ENCODE measurements at places on chromosomes 1 and 21.
A peak's percentile ranks its signal among the peaks of the same experiment; 100 is the strongest.

- DNase-seq = no peak
Observed at GRCh38 chr1:109134423-109134822, 20.5 kb downstream of the ELAPOR1 start.

GRCh38 chr1:245154429-245155271, at the start of gene KIF26B:
Gene KIF26B (plus strand): TSS chr1:245154985. CDS start chr1:245155425, 440 bp downstream.
- DNase-seq = peak; percentile 54

GRCh38 chr1:45317166-45317565, 9.5 kb upstream of the HPDL start:
- no peak for DNase-seq

DNA sequence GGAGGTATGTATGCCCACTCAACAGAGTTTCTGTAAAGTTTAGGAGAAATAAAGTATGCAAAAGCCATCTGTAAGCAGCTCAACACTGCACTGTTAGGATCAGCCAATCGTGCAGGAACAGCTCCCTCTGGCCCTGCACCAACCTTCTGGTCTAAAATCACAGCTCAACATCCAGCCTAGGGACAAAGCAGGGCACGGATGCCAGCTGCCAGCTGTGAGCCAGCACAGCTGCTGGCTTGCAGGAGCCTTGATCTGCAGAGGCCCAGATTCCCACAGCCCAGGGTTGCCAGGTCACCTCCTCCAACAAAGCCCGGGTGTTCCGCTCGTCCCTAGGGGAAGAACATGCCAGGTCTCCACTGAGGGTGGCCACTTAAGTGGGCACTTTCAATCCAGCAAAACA, 8.6 kb downstream of the ACOT7 start:
- peak; percentile 82 for DNase-seq

DNA sequence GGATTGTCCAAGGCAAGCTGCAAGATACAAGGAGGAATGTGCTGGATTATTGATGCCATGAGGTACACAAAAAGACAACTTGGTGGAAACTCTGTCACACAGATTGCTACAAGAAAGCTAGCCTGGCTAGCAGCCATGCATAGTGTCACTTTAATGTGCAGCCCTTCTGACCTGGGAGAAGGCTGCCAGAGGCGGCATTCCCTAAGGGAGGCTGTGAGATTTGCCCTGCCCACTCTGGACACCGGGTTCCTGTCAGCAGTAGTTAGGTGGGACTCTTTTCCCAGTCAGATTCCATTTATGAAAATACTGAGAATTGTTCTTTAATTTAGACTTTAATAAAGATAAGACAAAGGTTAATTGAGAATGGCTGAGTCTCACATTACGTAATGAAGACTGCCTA, 47.8 kb upstream of the SYT6 start:
- no peak for DNase-seq

GRCh38 chr21:36730291-36731281, 31.7 kb downstream of the SIM2 start:
- no peak for DNase-seq

DNA sequence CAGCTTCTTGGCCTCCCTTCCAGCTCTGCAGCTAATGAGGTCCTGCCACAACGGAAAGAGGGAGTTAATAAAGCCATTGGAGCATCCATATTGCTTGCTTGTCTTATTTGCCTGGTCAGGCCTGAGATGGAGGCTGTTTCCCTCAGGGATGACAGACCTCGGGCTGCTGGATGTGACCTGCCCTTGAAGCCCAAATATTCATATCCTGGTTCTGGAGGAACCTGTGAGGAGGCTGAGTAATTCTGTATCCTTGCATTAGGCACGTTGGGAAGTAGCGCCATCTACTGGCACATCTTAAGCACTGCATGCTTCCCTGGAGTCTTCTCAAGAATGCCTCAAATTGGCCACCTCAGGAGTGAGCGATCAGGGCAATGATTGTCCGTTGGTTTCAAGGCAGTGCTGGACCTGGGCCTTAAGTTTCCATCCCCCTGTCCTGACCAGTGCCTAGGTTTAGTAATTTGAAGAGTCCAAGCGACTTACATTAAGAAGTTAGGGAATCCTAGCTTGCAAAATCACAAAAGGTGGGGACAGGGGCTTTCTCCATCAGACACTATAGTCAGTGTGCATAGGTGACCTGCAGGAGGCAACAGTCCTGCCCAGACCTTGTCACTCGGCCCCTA, 13.8 kb upstream of the NASP start:
- peak; percentile 93 for DNase-seq

DNA sequence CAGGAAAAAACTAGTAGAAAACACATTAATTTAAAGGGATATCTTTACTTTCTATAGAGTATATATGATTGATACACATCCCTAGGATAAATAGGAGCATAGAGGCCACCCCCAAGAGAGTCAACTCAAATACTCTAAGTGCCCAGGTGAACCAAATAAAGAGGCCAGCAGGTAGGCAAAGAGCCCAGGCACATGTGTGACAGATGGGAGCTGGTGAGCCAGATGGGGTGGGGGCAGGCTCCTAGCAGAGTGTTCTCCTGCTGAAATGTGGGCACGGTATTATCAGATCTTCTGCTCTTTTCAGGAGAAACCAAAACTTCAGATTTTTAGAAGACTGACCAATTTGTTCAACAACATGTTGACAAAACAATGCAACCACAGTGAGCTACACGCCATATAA, 333.4 kb upstream of the PKN2 start:
- no peak for DNase-seq

GRCh38 chr1:232074265-232074664, 447.7 kb downstream of the DISC1 start:
- DNase-seq = no peak

DNA sequence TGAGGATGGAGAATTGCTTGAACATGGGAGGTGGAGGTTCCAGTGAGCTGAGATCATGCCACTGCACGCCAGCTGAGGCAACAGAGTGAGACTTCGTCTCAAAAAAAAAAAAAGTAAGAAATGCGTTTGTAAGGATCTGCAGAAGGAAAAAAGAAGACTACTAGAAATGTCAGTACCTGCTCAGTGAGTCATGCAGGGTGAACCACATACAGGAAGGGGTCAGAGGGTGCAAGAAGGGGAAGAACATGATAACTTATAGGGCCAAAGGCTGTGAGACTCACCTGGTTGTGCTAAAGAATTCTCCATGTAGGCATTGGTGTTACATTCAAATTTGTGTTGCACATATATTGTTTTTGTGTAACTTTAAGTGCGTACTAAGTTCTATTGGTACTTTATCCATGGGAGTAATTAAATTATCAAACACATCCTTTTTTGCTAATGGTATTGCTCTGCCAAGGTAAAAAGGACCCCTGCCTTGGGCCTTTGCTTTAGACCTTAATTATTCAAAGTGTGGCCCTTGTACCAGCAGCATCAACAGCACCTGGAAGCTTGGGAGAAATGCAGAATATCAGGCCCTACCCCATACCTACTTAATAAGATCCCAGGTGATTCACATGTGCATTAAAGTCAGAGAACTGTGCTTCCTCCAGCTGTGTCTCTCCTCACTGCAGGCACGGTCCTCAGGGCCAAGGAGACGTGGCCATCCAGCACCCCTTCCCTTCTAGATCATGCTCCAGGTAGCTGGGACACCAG, 96.4 kb upstream of the PPP2R5A start:
- no peak for DNase-seq

- no peak for DNase-seq
Observed at GRCh38 chr1:214445831-214446614, 105.4 kb downstream of the PTPN14 start.

DNA sequence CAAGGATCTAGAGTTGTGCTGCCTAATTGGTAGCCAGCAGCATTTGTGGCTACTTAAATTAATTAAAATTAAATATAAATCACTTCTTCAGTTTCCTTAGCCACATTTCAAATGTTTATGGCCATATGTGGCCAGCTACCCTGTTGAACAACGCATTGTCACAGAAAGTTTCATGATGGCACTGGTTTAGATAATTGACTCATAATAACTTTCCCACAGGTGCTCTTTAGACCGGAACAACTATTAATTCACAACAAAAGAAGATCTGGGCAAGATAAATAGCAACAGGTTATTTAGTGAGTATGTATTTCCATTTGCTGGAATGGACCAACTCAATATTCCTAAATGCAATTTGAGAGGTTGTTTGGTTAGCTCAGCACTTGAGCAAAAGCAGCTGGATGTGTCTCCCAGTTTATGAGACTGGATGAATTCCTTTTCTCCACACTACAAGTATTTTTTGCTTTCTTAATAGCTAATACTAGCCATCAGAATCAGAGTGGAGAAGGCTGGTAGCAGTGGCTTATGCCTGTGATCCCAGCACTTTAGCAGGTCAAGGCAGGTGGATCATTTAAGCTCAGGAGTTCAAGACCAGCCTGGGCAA, 3.7 kb upstream of the AMIGO1 start:
- DNase-seq = no peak

DNA sequence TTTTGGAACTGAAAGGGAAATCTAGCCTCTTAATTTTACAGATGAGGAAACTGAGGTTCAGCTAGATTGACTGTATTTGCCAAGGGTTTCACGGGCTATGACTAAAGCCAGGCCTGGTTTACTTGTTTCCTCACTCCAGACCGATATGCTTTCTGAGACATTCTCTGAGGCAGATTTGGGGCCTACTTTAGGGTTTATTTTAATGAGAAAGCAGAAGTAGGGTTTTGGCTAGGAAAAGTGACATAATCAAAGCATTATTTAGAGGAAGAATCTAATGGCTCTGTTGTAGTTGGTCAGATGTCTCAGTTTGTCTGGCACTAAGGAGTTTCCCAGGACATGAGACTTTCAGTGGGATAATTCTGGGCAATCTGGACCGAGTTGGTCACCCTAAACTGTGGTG, 1.5 kb upstream of the RPTN start:
- DNase-seq = no peak

GRCh38 chr1:199690496-199690895, 337.0 kb upstream of the NR5A2 start:
- no peak for DNase-seq

GRCh38 chr1:21665711-21666575, 3.2 kb downstream of the RAP1GAP start:
- no peak for DNase-seq

GRCh38 chr1:53137729-53138128, 4.7 kb downstream of the SLC1A7 start:
- no peak for DNase-seq

DNA sequence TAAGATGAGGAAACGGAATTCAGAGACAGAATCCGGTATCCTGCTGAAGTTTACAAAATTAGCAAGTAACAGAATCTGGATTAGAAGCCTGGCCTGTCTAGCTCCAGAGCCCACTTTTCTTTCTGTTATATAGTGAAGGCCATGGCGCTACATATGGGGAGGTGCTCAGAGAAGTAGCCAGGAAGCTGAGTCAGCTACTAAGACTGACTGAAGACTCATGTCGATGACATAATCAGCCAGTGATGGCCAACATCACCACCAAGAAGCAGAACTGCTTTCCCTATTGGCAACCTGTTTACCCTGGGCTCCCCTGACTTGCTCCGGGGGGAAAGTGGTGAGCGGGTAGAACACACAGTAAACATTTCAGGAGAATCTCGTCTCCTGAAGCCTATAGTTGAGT, 18.8 kb downstream of the LRRC52 start:
- no peak for DNase-seq

DNA sequence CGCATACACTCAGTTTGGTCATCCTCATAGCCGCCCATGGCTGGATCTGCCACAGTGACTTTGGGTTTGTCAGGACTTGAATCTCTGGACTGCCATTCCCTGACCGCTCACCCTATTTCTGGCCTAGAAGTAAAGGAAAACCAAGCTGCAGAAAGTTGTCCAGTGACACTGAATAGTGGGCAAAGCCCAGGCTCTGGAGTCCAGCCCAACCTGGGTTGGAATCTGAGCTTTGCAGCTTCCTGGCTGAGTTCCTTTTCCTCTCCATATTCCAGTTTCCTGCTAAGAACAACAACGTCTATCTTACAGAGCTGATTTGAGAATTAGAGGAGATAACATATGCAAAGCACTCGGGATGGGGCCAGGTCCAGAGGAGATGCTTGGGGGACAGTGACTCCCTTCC, 15.6 kb upstream of the EIF4G3 start:
- no peak for DNase-seq

DNA sequence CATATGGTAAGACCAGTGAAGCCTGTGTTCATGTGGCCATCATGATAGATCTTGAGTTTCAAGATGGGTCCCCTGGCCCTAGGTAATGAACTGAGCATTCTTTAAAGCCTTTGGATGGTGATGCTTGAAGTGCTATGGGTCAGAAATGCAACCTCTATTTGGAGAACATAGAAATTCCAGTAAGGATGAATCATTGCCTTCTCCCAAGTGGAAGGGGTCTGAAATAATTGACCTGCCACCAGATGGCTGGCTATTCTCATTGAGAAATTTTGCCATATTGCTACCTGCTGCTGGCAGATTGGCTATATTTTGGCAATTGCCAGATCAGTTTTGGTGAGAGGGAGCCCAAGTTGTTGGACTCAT, 739 bp upstream of the IFI6 start:
- no peak for DNase-seq

- no peak for DNase-seq
Observed at GRCh38 chr1:247317702-247318101, 14.0 kb downstream of the ZNF496 start.

DNA sequence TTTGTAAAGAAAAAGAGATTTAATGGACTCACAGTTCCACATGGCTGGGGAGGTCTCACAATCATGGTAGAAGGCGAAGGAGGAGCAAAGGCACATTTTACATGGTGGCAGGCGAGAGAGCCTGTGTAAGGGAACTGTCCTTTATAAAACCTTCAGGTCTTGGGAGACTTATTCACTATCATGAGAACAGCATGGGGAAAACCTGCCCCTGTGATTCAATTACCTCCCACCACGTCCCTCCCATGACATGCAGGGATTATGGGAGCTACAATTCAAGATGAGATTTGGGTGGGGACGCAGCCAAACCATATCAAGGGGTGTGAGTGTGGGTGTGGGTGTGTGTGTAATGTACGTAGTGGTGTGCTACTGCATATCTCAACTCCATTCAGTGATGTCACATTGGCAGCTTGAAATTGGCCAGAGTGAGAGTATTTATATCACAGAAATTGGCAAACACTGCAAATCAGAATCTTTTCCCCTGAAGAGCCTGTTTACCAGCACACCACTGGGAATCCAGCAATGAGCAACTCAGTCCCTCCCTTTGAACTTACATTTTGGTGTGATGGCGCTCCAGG, 5.4 kb downstream of the ARHGEF10L start:
- no peak for DNase-seq

- peak; percentile 20 for DNase-seq
Observed at GRCh38 chr1:59446257-59446901, 149.5 kb downstream of the FGGY start.

DNA sequence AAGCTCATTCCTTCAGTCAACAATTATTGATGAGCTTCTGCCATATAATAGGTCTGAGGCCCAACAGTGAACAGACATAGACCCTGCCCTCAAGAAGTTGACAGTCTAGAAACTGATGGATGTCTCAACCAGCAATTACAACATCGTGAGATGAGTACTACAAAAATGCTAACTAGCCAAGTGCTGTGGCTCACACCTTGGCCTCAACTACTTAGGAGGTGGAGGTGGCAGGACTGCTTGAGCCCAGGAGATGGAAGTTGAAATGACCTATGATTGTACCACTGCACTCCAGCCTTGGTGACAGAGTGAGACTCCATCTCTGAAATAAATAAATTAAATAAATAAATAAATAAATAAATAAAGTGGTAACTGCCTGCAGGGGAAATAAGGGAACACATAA, 11.7 kb upstream of the PTP4A2 start:
- peak; percentile 9 for DNase-seq

- no peak for DNase-seq
Observed at GRCh38 chr1:44932151-44932550, 54.2 kb downstream of the EIF2B3 start.

All from adrenal gland (tissue), 19 donors.